Activated CD4-positive, alpha-beta T cell treated with anti-CD3 and anti-CD28 coated beads for 24 hours (primary cell): ENCODE measurements at places on chromosomes 11 and 22.

- DNase-seq, result no peak
Observed at GRCh38 chr11:36817336-36817965, 219.4 kb upstream of the RAG2 start.

- DNase-seq, result no peak
Observed at GRCh38 chr11:103070142-103070541, 21.8 kb downstream of the DCUN1D5 start.

DNA sequence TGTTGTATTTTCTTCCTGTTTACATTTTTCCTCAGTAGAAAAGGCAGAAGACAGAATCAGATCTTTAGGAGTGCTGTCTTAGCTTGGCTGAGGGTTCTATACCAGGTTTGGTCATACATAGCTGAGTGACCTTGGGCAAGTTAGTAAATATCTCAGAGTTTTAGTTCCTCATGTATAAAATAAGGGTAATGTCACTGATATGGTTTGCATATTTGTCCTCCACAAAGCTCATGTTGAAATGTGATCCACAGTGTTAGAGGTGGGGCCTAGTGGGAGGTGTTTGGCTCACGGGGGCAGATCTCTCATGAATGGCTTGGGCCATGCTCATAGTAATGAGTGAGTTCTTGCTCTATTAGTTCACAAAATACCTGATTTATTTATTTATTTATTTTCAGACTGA, 7.5 kb upstream of the HTR3A start:
- DNase-seq, result no peak

GRCh38 chr11:2211113-2211971, 39.7 kb upstream of the TH start:
- no peak for DNase-seq

DNA sequence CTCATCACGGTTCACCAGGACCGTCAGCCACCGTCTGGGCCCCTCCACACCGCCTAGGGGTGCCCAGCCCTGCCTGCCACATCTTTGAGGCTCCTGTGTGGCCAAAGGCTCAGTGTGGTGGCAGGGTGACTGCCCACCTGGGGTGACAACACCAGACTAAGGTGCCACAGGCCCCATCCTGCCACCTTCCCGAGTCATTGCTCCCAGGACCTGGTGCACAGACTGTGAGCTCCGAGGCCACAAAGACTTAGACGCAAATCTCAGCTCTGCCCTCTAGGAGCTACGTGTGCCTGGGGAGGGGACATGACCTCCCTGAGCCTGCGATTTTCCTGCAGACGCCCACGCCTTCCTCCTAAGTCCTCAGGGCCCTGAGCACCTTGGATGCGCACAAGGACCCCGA, 36.5 kb downstream of the KIAA0930 start:
- DNase-seq, result no peak

GRCh38 chr11:44912270-44912987, 38.3 kb downstream of the TP53I11 start:
- DNase-seq, result no peak

DNA sequence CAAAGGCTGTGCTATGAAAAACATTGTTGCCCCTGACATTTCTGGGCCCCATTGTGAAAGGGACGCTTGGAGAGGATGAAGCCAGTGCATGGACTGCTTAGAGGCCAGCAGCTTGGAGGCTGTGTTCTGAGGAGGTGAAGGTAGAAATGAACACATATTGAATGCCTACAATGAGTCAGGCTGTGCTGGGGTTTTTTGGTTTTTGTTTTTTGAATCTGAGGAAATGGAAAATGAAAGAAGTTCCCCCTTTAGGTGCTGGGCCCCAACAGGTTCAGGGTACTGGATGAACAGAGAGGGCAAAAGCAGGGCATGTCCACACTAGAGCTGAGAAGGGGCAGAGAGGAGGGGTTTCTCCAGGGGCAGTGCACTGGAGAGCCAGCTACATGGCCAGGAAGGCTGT, 166.1 kb upstream of the API5 start:
- no peak for DNase-seq

DNA sequence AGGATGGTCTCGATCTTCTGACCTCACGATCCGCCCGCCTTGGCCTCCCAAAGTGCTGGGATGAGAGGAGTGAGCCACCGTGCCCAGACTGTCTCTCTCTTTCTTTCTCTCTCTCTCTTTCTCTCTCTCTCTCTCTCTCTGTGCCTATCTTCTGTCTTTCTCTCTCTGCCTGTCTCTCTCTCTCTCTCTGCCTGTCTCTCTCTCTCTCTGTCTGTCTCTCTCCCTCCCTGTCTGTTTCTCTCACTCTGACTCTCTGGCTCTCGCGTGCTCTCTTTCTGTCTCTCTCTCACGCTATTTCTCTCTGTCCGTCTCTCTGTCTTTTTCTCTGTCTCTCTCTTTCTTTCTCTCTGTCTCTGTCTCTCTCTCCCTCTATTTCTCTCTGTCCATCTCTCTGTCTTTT, 3911.2 kb upstream of the OR11H1 start:
- no peak for DNase-seq

DNA sequence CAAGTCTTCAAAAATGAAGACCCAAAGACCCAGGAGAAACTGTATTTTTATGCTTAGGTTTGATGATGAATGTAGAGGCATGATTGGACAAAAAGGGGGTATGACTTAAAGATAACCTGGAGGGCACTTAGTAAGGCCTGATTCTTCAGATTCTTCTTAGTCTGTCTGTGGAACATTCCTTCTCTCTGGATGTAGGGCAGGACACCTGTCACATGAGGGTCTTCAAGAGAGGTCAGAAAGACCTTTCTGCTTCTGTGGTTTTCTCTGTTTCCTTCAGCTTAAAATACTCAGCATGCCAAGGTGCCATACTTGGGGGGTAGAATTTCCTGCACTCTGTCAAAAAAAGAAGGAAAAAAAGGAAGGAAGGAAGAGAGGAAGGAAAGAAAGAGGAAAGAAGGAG, 78.1 kb downstream of the BLID start:
- no peak for DNase-seq

DNA sequence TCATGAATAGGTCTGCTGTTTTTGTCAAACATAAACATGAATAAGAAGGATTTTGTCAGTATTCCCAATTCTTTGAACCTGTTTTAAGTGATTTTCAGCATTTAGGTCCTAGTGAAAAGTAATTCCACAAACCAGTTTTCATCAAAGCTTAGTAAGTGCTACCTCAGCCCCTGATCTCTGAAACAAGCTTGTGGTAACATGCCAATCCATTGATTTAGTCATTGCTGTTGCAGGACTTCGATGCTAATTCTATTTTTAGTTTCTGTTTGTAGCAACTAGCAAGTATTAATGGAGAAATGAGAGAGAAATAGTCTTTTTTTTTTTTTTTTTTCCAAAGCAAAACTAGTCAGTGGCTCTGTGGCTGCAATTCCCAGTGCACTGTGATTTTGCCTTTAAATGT, 91.4 kb downstream of the JRKL start:
- no peak for DNase-seq

DNA sequence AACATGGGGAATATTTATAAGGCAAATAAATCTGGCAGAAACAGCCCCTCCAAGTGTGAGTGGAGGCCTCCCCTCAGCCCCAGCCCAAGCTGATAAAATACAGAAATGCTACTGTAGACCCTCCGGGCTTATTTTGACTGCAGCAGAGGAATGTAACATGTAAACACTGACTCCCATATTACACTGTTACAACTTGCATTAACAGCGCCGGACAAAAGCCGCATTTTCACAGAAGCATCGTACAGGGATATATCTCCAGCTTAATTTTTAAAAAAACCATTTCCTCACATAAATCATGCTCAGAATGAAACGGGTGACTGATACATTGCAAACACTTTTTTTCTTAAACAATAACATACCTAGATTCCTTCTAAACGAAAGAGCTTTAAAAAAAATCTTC, 36.6 kb upstream of the COMT start:
- DNase-seq, result no peak

DNA sequence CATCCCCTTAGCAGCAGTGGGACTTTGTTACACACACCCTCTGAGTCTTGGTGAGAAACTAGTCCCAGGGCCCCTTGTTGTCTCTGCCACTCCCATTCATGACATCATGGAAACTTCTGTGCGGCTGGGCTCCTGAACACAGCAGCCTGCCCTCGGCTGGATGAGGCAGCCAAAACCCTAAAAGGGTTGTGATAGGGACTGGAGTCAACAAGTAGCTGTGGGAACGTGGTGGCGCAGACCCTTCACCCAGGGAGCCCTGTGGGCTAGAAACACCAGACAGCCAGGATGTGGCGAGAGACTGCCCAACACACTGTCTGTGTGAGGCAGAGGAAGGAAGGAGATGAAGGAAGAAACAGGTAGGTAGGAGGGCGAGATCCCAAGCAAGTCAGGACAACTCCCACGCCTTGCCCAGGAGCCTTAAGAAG, 3.9 kb downstream of the CD3D start:
- DNase-seq, result peak; percentile 79

DNA sequence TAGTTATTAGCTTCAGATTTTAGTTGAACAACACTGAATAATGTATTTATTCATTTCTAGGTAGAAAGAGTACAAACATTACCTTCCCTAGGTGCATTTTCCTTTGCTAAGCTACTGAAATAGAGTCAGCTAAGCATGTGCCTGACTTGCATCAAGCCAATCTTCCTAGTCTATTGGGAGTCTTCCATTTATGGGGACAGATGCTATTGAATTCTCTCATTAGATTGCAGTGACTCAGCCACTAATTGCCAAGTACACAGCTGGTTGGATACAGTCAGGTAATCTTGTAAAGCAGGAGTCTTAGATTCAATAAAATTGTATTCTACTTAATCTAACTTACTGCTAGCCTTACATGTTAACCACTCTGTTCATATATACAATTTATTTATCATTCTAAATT, 55.2 kb upstream of the RPS13 start:
- no peak for DNase-seq

GRCh38 chr22:50269970-50270665, at the start of gene MAPK11:
Gene MAPK11, minus strand, starts transcription at chr22:50270380. Its CDS starts 88 bp downstream, at chr22:50270292.
- DNase-seq, result peak; percentile 59

DNA sequence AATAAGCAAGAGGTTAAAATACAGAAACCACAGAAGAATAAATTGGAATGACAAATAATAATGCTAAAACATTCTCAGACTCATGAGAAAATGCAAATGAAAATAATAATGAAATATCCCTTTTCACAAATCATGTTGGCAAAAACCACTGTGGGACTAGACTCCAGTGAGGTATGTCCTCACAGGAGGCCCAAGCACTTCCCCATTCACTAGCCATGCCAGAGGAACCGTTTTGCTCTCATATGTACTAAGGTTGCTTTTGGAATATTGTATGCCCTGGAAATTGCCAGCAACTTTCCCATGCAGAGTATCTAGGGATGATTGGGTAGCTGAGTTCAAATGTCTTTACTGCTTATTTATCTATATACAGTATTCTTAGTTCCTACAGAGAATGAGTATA, 106.2 kb upstream of the CHORDC1 start:
- DNase-seq, result no peak

DNA sequence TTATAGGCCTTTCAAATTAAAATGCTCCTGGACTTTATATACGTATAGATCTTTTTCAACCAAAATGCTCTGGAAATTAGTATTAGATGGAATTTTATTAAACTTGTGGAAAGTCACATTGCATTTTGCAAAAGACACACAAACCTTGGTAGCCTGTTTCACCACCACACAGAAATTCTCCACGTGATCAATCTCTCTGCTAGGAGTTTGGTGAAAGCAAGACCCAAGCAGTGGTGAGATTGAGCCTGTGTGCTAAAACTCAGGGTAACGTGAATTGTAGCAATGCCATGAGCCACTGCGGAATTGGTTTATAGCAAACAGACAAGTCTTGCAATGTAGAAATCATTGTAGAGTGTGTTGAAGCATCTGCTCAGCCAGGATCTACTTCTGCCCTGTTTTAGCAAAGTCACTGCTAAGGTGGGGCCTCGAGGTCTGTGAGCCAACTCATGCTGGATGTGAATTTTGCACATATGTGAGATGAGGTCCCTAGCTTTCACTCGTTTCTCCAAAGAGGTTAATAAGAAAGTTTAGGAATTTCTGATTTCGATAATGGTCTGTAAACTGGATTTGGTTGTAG, 184.8 kb downstream of the DBX1 start:
- no peak for DNase-seq

DNA sequence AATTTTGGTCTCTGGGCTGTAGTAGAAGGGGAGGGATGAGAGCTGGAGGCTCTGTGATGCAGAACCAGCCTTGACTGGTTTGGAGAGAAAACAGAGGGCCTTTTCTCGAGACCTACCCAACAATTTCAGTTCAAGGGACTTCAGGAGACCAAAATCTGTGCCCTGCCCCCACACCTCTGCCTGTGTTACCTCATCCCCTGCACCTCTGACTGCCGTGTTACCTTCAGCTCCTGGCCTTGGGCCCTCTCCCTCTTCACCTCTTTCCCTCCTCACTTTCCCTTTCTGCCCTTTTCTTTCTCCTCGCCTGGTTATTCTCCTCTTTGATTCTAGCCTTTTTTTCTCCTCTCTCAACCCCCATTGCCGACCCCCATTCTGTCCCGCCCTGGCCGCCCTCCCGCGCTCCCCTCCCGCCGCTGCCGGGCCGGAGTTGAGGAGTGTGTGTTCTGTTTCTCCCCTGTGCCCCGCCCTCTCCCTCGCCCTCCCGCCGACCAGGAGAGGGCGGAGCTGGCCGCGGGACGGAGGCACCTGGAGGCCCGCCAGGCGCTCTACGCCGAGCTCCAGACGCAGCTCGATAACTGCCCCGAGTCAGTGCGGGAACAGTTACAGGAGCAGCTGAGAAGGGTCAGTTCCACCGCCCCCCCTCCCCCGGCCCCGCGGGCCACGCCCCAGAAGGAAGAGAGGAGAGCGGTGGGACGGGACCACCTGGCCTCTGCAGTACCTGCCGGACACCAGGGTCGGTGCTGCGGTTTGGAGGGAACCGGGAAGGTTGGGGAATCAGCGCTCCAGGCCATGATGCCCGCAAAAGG, 27.2 kb downstream of the PHLDB1 start:
- DNase-seq, result no peak

- no peak for DNase-seq
Observed at GRCh38 chr11:71255323-71255722, 2.9 kb upstream of the SHANK2 start.

DNA sequence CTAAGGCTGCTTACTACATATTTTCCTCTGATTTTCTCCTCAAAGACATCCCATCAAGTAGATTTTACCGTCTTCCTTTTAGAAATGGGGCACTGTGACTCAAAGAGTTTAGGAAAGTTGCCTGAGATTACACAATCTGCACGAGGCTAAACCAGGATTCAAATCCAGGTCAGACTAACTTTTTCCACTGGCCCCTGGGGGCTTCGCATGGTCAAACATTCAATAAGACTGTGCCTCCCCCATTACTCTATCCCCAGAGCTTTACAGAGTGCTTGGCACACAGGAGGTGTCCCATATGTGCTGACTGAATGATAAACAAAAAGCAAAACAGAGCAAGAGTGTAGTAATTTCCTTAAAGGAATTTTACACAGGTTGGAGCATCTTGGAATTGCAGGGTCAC, 118.1 kb upstream of the TEAD1 start:
- DNase-seq, result no peak

- no peak for DNase-seq
Observed at GRCh38 chr11:125072218-125072960, 9.3 kb downstream of the SLC37A2 start.

- no peak for DNase-seq
Observed at GRCh38 chr11:126362879-126363655, 7.6 kb downstream of the ST3GAL4 start.

DNA sequence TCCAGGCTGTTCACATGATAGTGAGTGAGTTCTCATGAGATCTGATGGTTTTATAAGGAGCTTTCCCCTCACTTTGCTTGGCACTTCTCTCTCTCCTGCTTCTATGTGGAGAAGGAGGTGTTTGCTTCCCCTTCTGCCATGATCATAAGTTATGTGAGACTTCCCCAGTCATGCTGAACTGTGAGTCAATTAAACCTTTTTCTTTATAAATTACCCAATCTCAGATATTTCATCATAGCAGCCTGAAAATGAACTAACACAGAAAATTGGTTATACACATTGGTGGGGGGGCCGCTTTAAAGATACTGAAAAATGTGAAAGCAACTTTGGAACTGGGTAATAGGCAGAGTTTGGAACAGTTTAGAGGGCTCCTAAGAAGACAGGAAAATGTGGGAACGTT, 741.1 kb upstream of the LUZP2 start:
- DNase-seq, result no peak
